NCI-H187 treated with DMSO at 0.1 percent for 48 hours (cell line): ENCODE measurements at places on chromosomes 2 and 18.

DNA sequence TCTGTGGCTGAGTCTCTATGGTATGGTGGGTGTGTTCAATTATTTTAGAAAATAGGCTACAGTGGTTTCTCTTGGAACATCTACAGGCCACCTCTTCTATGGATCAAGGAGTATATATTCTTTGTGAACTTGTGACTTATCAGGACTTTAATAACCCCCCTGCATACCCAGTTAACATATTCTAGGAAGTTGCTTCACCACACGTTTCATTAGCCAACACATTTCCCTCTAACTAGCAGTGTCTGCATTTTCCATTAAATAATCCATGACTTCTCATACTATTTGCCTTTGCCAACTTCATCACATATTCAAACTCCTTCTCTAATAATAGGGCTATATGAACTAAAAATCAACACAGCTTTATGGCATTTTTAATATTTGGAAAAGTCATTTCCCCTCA, 187.6 kb upstream of the ARL4C start:
- DNase-seq: no peak

DNA sequence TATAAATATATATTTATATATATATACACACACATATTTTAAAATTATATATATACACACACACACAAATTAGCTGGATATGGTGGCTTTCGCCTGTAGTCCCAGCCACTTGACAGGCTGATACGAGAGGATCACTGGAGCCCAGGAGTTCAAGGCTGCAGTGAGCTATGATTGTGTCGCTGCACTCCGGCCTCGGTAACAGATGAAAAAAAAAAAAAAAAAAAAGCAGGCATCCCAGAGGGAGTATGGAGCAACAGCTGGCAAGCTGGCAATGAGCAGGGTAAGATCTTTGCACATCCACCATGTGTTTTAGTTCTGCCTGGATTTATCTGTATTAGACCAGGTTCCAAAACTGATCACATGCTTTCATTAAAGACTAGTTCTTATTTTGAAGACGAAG, 170.1 kb downstream of the MAP2 start:
- no peak for DNase-seq

- no peak for DNase-seq
Measured at GRCh38 chr2:201854221-201854801, 48.0 kb downstream of the CDK15 start.

DNA sequence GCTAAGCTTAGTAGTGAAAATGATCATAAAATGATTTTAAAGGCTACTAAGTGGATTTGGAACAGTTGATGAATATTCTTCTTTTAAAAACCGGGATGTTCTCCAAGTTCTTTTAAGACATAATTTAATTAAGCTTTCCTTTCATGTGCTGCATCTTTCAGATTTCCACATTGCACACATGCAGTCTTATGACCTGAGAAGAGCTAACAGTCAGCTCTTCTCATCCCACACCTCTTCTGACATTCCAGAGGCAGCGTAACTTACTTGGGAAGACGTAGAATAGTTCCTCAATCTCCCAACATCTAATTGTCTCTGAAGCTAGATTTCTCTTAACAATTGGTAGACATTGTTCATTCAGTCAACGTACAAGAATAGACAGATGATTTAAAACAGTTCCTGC, 181.8 kb downstream of the SP3 start:
- no peak for DNase-seq

- DNase-seq: no peak
Measured at GRCh38 chr2:73762571-73762970, 17.3 kb downstream of the DUSP11 start.
